Fibroblast of lung (primary cell): ENCODE measurements at places on chromosomes 12 and 14. TPM values are rescaled to one million over a fixed set of nuclear protein-coding genes. Genes with fewer than 3 reads are reported as not detected.

Gene SCN8A
- 8.5 and 12.8 TPM in 2 replicates for polyA plus RNA-seq

Gene MDP1
- 14.4 TPM in 2 replicates for polyA plus RNA-seq

Gene TMEM63C
- not detected in 2 replicates for polyA plus RNA-seq

Gene KITLG
- polyA plus RNA-seq = 37.7 and 132 TPM in 2 replicates

Gene CLEC1A
- 0.08 TPM in 1 of 2 replicates, not detected in the other for polyA plus RNA-seq

Gene MGAT2
- polyA plus RNA-seq = 55.7 and 64.5 TPM in 2 replicates
